Cortex of kidney (tissue), 1 donor: ENCODE measurements at places on chromosomes 12 and 14.

DNA sequence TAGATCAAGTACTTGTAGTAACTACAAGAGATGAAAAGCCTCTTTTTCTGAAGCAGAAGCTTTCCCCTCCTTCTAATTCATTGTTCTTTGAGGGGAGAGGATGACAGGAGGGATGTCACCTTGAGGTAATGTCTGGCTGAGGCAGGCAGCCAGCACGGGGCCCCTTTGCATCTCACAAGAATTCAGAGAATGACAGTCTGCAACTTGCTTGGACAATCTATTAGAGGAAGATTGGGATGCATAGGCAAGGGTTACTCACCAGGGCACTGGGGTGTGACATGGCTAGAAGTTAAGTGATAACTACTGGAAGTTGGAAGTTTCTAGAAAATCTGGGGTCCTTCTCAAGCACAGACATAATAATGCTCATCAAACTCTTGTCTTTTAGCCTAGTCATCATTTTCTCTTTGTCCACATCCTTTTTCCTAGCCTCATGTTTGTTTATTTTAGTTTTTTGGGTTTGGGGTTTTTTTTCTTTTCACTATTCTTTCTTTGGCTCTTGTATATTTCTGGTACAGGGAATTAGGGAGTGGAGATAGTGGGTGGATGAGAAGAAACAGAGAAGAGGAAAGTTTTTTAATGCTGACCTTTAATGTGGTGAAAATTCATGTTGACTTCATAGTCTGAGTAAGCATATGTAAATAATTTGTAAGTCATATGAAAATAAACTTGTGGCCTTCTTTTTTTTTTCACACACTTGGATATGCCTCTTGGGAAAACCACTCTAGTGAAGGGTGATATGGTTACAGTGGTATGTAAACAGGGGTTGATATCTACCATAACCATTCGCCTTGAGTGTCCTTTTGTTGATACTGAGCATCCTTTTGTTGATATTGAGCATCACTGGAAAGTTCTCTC, 55.1 kb downstream of the TTLL5 start:
- DNase-seq, result no peak

- no peak for DNase-seq
These were observed 93.6 kb downstream of the KCNK10 start for GRCh38 chr14:88229428-88229827.

GRCh38 chr14:104320611-104321086, 182.3 kb downstream of the KIF26A start:
- no peak for DNase-seq

- no peak for DNase-seq
These were observed 65.1 kb upstream of the NCOR2 start for GRCh38 chr12:124632519-124632984.

DNA sequence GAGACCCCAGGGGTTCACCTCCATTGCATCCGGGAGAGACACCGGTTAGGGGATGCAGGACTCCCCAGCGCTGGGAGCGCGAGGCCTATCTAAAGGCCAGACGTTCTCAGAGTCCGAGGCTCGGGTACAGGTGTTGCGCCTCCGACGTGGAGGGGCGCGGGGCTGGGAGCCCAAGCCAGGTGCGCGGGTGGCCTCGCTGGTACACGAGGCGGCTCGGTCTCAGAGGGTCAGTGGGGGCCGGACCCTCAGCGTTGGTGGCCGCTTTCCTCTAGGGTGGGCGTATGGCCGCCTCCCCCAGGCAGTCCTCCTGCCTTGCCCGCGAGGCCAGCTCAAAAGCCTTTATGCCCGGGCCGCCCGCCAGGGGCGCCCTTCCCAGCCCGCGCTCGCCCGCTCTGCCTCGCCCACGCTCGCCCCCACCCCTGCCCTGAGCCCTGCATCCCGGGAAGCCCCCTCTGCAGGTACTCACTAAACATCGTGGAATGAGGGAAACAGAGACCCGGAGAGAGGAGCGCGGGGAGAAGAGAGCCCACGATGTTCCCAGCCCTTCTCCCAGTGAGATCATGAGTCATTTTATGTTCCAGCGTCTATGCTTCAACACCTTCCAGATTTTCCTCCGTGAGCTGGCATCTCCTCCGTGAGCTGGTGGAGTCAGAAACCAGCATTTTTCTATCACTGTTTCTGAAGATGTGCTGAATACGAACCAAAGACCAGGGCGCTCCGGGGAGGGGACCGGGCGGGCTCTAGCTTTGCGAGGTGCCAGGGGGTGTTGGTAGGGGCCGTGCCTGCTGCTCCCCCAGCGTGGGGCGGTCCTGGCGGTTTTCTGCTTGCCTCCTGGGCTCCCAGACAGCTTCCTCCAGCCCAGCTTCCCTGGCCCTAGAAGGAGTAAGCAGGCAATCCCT, 73.8 kb downstream of the DIO3 start:
- no peak for DNase-seq

- no peak for DNase-seq
These were observed 38.3 kb downstream of the PDE6H start for GRCh38 chr12:15011162-15011561.

- DNase-seq, result no peak
These were observed 2.8 kb downstream of the CRADD start for GRCh38 chr12:93680006-93680405.

GRCh38 chr12:50640321-50640939, 123.5 kb upstream of the ATF1 start:
- no peak for DNase-seq

GRCh38 chr14:96802963-96803362, 5.8 kb downstream of the VRK1 start:
- no peak for DNase-seq

GRCh38 chr14:74977901-74978385, 22.5 kb upstream of the PGF start:
- DNase-seq, result no peak

DNA sequence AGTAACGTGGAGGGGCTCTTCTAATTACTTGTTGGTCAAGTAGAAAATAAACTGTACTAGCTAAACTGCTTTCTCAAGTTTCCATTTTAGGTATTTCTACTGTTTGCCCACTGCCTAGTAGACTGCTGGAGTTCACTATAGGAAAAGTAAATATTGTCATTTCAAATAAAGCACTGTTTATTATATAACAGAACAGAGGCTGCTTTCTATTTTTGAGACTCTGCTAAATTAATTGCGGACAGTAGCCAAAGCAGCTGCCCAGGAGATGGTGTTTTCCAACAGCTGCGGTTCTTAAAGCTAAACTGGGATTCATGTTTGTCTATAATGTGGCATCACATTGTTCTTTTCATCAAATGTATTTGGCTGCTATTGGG, 15.9 kb upstream of the SIX1 start:
- no peak for DNase-seq

DNA sequence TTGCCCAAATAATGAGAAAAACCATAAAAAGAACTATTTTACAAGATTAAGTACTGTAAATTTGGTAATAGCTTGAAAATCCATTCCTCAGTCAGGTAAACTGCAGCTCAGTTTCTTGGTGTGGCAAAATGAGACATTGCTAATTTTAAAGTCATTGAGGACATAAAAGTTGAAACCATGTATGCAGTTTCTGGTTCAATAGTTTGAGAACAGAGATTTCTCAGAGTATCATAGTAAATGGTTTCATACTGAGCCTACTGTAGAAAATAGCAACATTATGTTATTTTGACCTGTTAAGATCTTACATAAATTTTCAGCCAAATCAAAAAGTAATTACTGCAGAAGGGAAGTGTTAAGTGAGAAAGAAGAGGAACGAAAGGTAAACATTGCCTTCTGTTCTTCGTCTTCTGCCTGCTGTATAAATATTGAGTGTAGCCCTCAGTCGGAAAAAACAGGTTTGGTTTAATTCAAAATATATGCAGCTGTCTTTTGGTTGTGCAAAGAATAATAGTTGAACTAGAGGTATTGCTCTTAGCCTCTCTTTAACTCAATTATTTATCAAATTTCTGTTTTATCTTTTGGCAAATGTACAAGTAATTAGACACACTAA, 119.6 kb downstream of the SYNE2 start:
- no peak for DNase-seq

- no peak for DNase-seq
These were observed 90.9 kb downstream of the PPP1R12A start for GRCh38 chr12:79843978-79844377.

DNA sequence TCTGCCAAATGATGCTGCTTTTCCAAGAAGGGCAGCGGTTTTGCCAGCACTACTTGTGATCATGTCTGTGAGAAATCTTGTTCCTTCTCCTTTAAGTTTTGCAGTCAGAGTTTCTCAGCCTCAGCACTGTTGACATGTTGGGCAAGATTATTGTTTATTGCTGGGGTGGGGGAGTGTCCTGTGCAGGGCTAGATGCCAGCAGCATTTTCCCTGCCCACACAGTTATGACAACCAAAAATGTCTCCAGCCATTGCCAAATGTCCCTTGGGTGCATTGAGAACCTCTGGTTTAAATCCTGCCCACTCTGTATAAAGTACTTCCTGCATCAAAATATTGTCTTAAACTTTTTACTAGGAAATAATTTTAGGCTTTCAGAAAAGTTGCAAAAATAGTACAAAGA, 20.0 kb downstream of the TMEM132C start:
- no peak for DNase-seq

DNA sequence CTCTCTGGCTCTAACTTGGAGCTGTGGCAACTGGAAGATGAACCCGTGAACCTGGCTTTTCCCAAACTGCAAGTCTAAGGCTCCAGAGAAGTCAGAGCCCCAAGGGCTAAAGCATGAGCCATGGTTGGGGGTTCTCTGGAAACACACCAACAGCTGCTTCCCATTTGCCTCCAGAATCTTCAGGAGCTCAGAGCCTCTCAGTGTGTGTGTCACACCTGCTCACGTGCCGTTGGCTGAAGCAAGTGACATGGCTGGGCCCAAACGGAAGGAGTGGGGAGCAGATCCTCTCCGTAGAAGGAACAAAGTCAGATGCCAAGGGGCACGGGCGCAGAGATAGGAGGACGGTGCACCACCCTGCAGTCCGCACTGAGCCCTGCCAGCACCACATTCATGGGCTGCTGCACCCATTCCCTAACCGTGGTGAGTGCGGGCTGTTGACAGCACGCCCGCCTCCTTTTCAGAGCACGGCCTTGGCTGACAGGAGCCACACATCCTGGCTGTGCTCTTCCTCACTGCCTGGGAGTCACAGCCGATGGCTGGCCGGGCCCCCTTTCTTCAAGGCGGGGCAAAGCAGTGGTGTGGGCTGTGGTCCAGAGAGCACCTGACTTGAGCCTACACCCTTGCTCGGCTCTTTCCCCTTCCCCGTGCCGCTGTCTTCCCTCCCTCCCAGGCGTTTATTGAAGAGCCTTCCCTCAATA, 16.6 kb upstream of the TRAF3 start:
- DNase-seq, result no peak

GRCh38 chr12:128969480-128970055, 116.3 kb downstream of the GLT1D1 start:
- DNase-seq, result no peak

GRCh38 chr14:53772936-53773335, 183.7 kb downstream of the BMP4 start:
- DNase-seq, result no peak

DNA sequence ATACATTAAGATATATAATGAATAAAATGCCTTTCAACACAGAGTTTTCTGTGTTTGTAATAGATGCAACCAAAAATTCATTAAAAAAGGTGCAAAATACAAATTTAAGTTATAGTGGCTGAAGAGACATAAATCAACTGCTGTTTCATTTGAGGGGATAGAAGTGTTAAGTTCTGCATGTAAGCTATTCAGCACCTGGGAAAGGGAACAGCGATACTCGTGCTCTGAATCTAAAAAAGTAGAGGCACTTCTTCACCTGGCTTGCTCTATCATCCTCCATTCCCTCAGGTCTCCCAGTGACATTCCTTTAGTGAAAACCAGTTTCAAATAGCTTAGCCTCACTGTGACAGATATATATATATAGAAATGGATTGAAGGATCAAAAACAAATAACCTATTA, 222.6 kb downstream of the ACSS3 start:
- no peak for DNase-seq

DNA sequence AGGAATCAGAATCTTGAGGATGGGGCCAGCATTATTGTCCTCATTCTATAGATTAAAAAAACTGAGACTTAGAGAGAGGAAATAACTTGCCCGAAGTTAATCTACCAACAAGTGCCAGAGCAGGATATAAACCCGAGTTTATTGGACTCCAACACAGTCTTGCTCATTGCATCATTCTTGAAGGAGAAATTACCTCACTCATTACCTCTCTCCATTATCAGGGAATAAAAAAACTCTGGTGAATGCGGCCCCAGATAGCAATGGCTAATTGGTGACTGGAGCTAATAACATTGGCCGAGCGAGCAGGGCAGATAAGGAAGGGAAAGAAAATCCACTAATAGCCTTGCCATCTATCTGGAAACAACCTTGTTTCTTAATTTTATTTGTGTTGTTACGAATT, 24.7 kb upstream of the TMED10 start:
- DNase-seq, result no peak

DNA sequence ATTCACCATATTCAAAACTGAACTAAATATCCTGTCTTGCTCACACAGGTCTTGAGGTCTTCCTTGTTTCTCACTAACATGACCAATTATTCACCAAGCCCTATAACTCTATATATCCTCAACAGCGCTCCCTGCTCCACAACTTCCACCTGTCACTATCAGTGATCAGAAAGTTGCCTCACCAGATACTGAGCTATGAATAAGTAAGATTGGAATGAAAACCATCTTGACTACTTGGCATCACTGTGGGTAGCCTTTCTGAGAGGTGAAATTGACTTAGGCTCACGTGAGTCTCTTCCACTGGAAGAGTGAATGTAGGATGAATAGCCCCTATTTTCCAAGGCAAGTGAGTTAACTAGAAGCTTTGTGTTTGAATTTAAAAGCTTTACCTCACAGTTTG, 167.1 kb downstream of the PIK3C2G start:
- no peak for DNase-seq

DNA sequence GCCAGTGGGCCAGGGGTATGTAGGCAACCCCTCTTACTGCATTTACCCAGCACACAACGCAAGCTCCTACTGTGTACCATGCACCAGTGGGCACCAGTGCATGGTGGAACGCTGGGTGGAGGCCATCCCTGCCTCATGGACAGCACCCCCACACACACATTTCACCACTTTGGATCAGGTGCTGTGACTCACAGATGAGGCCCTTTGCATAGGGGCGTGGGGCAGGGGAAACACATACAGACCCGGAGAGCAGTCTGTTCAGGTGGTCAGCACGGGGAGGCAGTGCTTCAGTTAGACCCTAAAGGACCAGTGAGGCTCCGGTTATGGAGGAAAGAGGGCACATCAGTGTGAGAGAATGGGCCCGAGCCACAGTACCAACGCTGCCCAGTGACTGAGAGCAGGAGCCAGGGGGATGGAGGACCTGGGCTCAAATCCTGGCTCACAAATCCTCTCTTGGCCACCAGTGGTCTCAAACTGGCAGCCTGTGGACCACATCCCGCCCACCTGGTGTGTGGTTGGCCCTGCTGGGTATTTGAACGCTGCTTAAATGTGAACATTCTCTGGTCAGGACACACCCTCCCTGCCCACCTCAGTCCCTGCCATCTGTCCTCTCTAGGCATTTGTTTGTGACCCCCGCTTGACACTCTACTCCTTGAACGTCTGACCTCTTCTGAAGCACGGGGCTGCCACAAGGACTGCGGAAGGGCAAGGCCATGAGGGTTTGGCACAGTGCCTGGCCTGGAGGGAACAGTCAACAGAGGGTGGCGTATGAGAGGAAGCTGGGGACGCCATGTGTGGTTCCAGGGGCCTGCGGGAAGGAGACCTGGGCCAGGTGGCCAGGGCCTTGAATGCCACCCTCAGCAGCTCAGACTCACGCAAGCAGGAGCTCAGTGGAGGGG, 46.7 kb downstream of the FAM222A start:
- DNase-seq, result no peak
